ENCODE measurements at places on chromosomes 1 and 21. TPM values are rescaled to one million over a fixed set of nuclear protein-coding genes. Genes with fewer than 3 reads are reported as not detected.
A peak's percentile ranks its signal among the peaks of the same experiment; 100 is the strongest.

The FAM167B gene
- 0.88 TPM for total RNA-seq

The KRTAP12-2 gene
- total RNA-seq = not detected

The PTGS2 gene
- not detected for total RNA-seq

The CCDC185 gene
- total RNA-seq = not detected

The CD247 gene
- 252 TPM for total RNA-seq

The SUSD4 gene
- not detected for total RNA-seq

The RAVER2 gene
- total RNA-seq = 9.2 TPM

The OR2T2 gene
- total RNA-seq = not detected

- H3K27me3 ChIP-seq = no peaks in the 10 kb centered on the region
- no peaks in the 10 kb centered on the region for H3K4me1 ChIP-seq
- H3K4me3 ChIP-seq = no peak overlapping the region
- H3K36me3 ChIP-seq = no peaks in the 10 kb centered on the region
Measured at GRCh38 chr21:27639286-27639685, 672.4 kb upstream of the ADAMTS5 start.

- peaks cover 7% of the 10 kb centered on the region for H3K27me3 ChIP-seq
- no peak overlapping the region for H3K27ac ChIP-seq
- DNase-seq = no peak
- no peak overlapping the region for H3K4me3 ChIP-seq
- no peaks in the 10 kb centered on the region for H3K36me3 ChIP-seq
Measured at GRCh38 chr1:3993619-3994375, 93.7 kb upstream of the C1orf174 start.

GRCh38 chr1:206457408-206458120 is 12.7 kb upstream of the IKBKE start:
- H3K4me3 ChIP-seq = no peak overlapping the region
- no peak for DNase-seq
- no peaks in the 10 kb centered on the region for H3K27me3 ChIP-seq
- peaks cover 10% of the 10 kb centered on the region for H3K4me1 ChIP-seq
- H3K27ac ChIP-seq = no peak overlapping the region

DNA sequence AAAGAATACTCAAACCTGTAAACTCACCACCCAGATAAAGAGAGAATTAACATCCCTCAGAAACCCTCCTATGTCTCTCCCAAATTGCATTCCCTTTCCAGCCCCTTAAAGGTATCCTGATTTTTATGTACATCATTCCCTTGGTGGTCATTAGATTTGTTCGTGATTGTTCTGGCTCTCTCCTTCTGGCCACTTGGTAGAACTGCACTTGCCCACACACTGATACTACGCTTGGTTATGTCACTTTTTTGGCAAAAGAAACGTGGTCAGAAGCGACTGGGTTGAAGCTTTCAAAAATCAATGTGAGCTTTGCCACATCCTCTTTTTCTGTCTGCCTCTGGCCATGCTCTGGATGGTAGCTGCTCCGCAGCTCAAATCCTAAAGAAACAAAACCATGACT is 76.3 kb downstream of the KRTAP19-8 start:
- no peak overlapping the region for H3K4me3 ChIP-seq
- no peak for DNase-seq
- H3K36me3 ChIP-seq = no peaks in the 10 kb centered on the region
- peaks cover 11% of the 10 kb centered on the region for H3K27me3 ChIP-seq
- H3K27ac ChIP-seq = no peak overlapping the region

GRCh38 chr21:25402134-25402961 is 204.9 kb downstream of the MRPL39 start:
- H3K36me3 ChIP-seq = peaks cover 10% of the 10 kb centered on the region
- DNase-seq = no peak
- H3K27me3 ChIP-seq = peaks cover 3% of the 10 kb centered on the region
- peaks cover 13% of the 10 kb centered on the region for H3K4me1 ChIP-seq
- peak overlapping the region; percentile 55 for H3K27ac ChIP-seq

- no peak overlapping the region for H3K4me3 ChIP-seq
- H3K36me3 ChIP-seq = no peaks in the 10 kb centered on the region
- no peak for DNase-seq
- no peak overlapping the region for H3K27ac ChIP-seq
- no peaks in the 10 kb centered on the region for H3K4me1 ChIP-seq
Measured at GRCh38 chr21:41774467-41775148, 7.8 kb upstream of the RIPK4 start.

- H3K4me3 ChIP-seq = no peak overlapping the region
- no peaks in the 10 kb centered on the region for H3K36me3 ChIP-seq
- no peaks in the 10 kb centered on the region for H3K4me1 ChIP-seq
- H3K27me3 ChIP-seq = peaks cover 47% of the 10 kb centered on the region
Measured at GRCh38 chr1:35650416-35650815, 9.1 kb upstream of the PSMB2 start.

DNA sequence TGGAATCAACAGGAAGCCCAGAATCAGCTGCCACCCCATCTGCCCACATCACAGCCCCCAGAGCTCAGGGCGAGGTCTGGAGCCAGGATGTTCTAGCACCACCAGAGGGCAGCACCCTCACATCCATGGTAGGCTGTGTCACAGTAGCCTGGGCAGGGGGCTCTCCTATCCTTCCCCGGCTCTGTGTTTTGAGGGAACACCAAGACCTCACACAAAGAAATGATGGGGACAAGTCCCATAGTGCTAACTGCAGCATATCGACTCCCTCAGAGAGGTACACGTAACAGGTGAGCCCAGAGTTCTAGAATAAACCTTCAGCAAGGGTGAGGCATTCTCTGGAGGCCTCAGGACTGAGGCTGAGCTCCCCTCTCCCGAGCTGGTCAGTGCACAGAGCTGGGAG is 2.3 kb upstream of the KCNC4 start:
- peak; percentile 79 for DNase-seq
- H3K27ac ChIP-seq = peak overlapping the region; percentile 64
- no peak overlapping the region for H3K4me3 ChIP-seq
- no peaks in the 10 kb centered on the region for H3K36me3 ChIP-seq
- H3K27me3 ChIP-seq = peaks cover 9% of the 10 kb centered on the region
- H3K4me1 ChIP-seq = peaks cover 34% of the 10 kb centered on the region

GRCh38 chr1:23184212-23184934 is 15.7 kb upstream of the LUZP1 start:
- H3K27me3 ChIP-seq = peaks cover 16% of the 10 kb centered on the region
- H3K4me3 ChIP-seq = peak overlapping the region; percentile 67
- DNase-seq = peak; percentile 52
- H3K27ac ChIP-seq = no peak overlapping the region

GRCh38 chr1:17184161-17184665 is 20.7 kb upstream of the PADI1 start:
- DNase-seq = no peak
- H3K36me3 ChIP-seq = peaks cover 11% of the 10 kb centered on the region
- H3K27ac ChIP-seq = no peak overlapping the region

- peaks cover 17% of the 10 kb centered on the region for H3K4me1 ChIP-seq
- no peak overlapping the region for H3K27ac ChIP-seq
- H3K4me3 ChIP-seq = peak overlapping the region; percentile 90
- peaks cover 33% of the 10 kb centered on the region for H3K36me3 ChIP-seq
- peaks cover 40% of the 10 kb centered on the region for H3K27me3 ChIP-seq
- DNase-seq = no peak
Measured at GRCh38 chr1:182389619-182390047, 2.0 kb downstream of the GLUL start.

DNA sequence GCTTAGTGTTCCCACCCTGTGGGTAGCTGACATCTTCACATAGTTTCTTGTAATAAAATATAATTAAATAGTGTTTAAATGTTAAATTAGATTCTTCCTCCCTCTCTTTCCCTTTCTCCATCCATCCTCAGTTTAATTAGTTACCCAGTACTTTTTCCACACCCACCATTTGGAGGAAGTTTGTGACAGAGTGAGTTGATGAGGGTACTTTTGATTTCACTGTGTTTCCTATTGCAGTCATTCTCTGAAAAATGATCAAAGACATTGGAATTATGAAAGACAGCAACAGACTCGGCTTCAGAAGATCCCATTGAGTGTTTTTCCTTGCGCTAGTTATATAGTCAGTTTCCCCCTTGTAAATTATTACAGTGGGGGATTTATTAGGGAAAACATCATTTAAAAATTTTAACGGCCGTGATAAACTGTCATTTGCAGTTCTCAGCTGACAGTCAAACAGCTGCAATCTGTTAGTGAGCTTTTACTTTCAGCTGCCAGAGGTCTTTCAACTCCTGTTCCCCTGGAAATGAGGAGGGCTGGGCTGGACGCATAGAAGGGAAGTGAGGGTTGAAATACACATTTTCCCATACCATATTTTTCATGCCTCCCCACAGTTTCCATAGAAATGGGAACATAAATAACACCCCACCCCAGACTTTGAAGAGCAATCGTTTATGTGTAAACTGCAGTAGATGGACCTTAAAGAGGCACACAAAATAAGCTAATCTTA is 61.3 kb upstream of the CACYBP start:
- H3K27me3 ChIP-seq = no peaks in the 10 kb centered on the region
- DNase-seq = no peak
- peak overlapping the region; percentile 45 for H3K4me3 ChIP-seq

DNA sequence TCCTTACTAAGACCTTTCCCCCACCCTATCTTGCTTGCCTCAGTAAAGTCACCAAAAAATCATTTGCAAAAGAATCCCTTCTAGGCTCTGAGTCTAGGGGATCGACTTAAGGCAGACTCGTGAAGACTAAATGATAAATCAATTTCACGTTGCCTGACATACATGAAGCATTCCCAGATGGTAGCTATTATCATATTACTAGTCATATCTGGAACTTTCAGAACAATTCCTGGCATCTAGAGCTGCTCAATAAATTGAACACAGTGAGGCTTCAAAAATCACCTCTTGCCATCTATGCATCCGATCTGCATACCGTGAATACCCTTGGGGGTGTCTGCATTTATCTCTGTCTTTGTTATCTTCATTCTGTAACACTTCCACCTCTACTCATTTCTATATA is 49.6 kb upstream of the DAB1 start:
- no peak overlapping the region for H3K4me3 ChIP-seq
- DNase-seq = no peak

DNA sequence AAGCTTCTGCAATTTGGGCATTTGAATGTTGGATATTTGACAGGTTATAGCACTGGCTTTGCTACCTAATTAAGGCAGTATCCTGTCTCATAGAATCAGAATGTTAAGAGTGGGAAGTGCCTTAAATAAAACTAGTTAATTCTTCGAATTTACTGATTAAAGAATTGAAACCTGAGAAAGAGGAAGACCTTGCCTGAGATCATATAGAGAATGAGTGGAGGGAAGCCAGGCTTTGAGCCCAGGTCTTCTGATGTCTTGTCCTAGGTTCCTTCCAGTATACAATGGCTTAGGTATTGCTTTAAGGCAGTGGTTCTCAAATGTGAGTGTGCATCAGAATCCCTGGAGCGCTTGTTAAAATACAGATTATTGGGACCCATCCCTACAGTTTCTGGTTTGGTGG is 20.9 kb upstream of the SH3BGRL3 start:
- no peak overlapping the region for H3K27ac ChIP-seq
- H3K4me1 ChIP-seq = peaks cover 3% of the 10 kb centered on the region
- no peak overlapping the region for H3K4me3 ChIP-seq
- H3K36me3 ChIP-seq = peaks cover 50% of the 10 kb centered on the region

- H3K27me3 ChIP-seq = no peaks in the 10 kb centered on the region
- H3K4me3 ChIP-seq = no peak overlapping the region
- DNase-seq = no peak
- H3K4me1 ChIP-seq = peaks cover 15% of the 10 kb centered on the region
- H3K27ac ChIP-seq = no peak overlapping the region
- H3K36me3 ChIP-seq = peaks cover 7% of the 10 kb centered on the region
Measured at GRCh38 chr1:63621698-63622097, 28.5 kb downstream of the PGM1 start.

DNA sequence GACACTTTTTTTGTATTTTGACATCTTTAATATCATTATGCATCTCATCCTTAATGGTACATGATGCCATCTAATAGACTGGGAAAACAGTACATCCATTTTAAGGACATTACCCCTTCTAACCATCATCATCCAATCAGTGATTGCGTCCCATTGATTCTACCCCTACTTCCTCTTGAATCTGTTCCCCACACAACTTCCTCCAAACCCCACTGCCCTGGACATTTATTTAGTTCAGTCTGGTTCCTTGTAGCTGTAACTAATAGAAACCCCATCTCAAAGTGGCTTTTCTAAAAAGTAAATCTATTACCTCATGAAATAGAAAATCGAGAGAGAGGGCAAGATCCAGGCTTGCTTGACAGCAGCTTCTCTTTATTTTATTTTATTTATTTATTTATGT is 2.1 kb upstream of the ITLN1 start:
- H3K27ac ChIP-seq = no peak overlapping the region
- no peaks in the 10 kb centered on the region for H3K36me3 ChIP-seq
- no peak overlapping the region for H3K4me3 ChIP-seq
- peaks cover 4% of the 10 kb centered on the region for H3K27me3 ChIP-seq

DNA sequence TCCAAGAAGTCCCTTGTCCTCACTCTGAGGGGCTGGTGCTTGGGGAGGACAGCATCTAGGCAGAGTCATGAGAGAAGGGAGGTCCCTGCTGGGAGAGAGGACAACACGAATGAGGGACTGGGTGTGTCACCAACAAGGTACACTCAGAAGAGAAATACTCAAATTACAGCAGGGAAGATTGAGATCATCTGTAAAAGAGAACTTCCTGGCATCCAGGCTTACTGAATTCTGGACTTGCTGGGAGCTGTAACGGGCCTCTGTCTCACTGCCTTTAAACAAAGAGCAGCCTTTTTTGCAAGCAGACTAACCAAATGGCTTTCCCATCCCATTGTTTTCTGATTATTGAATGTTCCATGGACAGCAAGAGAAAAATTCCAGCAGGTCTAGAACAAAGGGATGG is 195.7 kb upstream of the RAB4A start:
- H3K27me3 ChIP-seq = peaks cover 4% of the 10 kb centered on the region
- H3K4me3 ChIP-seq = no peak overlapping the region
- DNase-seq = no peak
- no peaks in the 10 kb centered on the region for H3K36me3 ChIP-seq

DNA sequence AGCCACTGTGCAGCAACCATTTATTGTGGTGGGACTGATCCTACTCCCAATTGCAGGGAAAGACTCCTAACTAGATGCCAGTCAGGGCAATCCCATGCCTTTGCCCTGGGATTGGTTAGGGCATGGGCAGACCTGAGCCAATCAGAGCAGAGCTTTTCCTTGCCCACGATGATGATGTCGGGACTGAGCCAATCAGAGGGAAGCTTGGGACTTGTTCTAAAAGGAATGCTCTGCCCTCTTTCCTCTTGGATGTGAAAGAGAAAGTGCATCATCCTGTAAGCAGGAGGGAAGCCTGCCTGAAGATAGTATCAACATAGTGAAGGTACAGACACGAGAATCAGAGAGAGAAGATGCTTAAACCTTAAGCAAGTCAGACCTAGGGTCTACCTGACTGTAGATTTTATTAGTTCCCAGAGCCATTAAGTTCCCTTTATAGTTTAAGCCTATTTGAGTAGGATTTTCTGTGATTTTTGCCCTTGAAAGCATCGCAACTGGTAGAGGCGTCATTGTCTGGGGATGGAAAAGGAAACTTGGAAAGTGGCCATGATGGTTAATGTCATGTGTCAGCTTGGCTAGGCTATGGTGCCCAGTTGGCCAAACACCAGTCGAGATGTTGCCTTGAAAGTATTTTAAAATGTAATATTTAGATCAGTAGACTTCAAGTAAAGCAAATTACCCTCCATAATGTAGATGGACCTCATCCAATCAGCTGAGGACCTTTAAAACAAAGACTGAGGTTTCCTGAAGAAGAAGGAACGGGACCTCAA is 19.9 kb downstream of the IRF2BP2 start:
- H3K27me3 ChIP-seq = peaks cover 2% of the 10 kb centered on the region
- H3K27ac ChIP-seq = no peak overlapping the region
- H3K36me3 ChIP-seq = no peaks in the 10 kb centered on the region
- H3K4me3 ChIP-seq = no peak overlapping the region
- peaks cover 10% of the 10 kb centered on the region for H3K4me1 ChIP-seq
- no peak for DNase-seq

- no peak overlapping the region for H3K4me3 ChIP-seq
- no peaks in the 10 kb centered on the region for H3K27me3 ChIP-seq
- DNase-seq = no peak
- peaks cover 2% of the 10 kb centered on the region for H3K4me1 ChIP-seq
- peaks cover 7% of the 10 kb centered on the region for H3K36me3 ChIP-seq
Measured at GRCh38 chr1:20975668-20976067, 188.6 kb upstream of the HP1BP3 start.
